ENCODE measurements at places on chromosomes 2 and 18.

- no peak for DNase-seq
These were observed 162.4 kb upstream of the NOSTRIN start for GRCh38 chr2:168640039-168640438.

GRCh38 chr2:225771701-225772100 lies 372.2 kb downstream of the NYAP2 start:
- DNase-seq, result no peak

DNA sequence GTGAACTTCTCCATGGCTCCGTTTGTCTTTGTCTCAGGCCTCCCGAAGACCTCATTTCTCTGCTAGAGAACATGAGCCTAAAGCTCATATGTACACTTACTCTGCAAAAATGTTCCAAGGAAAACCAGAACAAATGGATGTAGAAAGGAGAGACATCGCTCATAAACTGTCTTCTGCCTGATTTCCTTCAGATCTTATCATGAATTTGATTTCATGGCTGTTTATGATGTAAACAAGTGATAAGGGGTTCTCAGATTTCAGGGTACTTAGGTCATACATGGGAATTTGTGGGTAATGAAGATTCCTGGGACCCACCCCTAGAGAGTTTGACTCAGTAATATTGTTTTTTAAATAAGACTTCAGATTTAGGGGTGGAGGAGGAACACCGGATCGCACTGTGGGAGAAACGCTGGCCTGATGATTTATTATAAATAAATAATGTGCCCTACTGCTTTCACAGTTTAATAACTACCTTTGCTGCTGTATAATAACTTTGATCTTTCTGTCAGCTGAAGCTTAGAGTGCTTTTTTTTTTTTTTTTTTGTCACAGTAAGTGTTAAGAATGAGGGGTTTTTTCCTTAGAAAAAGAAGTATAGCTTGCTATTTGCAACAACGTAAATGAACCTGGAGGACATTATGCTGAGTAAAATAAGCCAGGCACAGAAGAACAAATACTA lies 14.9 kb downstream of the AOX1 start:
- no peak for DNase-seq

DNA sequence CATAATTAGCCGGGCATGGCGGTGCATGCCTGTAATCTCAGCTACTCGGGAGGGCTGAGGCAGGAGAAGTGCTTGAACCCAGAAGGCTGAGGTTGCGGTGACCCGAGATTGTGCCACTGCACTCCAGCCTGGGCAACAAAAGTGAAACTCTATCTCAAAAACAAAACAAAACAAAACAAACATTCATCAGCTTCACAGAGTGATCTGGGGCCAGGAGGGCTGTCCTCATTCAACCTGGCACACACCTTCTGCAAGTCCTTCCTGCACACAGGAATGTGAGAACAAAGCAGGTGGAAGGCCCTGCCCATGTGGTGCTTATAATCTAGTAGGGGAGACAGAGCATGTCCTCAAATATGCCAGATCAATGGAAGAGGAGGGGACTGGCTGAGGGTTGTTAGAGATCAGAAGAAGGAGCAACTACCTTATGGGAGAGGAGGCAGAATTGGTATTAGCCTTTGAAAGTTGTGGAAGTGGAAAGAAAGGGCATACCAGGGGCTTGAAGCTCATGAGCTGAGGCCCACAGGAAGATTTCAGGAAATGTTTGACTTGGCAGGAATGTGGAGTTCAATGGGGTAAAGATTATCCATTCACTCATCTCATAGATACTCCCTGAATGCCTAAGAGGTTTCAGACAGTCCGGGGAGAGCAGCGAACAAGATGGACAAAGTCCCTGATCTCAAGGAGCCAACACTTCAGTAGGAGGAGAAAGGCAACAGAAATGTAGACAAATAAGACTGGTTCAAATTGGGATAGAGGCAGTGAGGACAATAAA lies 155.3 kb upstream of the SIX3 start:
- no peak for DNase-seq

DNA sequence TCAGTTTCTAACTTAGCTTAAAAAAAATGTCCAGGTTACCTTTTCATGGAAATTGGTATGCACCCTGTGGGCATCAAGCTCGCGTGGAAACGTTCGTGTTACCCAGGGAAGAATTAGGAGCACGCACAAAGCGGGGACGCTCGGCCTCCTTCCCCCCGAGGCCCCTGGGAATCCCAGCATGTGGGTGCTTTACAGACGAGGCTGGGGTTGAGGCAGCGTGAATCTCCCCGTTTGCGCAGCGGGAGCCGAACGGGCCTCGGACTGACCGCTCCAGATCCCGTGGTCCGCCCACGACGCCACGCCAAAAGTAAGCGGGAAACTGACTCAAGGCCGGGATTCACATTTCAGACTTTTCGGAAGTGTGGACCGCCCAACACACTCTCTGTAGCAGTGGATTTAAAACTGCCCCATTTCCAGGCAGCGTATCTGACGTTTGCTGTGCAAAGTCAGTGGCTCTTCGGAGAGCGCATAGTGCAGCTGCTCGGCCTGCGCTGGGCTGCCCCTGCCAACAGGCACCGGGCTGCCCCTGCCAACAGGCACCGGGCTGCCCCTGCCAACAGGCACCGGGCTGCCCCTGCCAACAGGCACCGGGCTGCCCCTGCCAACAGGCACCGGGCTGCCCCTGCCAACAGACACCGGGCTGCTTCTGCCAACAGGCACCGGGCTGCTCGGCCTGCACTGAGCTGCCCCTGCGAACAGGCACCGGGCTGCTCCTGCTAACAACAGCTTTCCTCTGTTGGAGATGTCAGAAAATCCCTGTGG lies 49.7 kb downstream of the SH3YL1 start:
- no peak for DNase-seq

GRCh38 chr2:100427627-100428258 lies 10.3 kb upstream of the CHST10 start:
- DNase-seq, result no peak

All from NCI-H446 (cell line).